ENCODE measurements at places on chromosomes 1 and 21.

DNA sequence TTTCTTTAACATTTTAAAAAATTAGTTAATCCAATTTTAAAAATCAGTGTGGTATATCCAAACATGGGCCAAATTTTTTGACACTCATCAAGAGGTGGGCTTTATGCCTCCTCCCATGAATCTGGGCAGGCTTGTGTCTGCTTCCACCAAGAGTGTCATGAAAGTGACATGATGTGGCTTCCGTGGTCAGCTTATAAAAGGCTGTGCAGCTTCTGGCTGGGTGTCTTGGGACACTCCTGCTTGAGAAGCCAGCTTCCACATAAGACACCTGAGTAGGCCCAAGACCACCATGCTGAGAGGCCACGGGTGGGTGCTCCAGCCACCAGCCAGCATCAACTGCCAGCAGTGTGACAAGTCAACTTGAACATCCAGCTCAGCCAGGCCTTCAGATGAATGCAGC is 74.3 kb upstream of the RUNX3 start:
- DNase-seq: no peak

GRCh38 chr1:204735042-204735441 is 49.5 kb upstream of the LRRN2 start:
- no peak for DNase-seq

- no peak for DNase-seq
These were observed 31.6 kb upstream of the PDE9A start for GRCh38 chr21:42621819-42622177.

DNA sequence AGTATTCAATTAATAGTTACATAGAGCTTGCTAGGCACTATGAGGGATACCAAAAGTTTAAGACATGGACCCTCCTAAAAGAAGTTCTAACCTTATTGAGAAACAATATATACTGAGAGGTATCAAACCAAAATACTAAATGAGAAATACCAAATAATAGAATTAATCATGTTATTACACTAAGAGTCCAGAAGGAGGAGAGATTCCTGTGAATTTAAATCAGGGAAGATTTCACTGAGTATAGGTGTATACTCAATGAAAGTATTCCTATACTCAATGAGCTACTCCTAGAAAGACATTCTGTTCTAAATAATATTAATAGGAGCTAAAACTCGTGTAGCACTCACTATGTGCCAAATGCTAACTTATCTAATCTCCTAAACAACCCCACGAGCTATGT is 9.4 kb downstream of the CR1L start:
- no peak for DNase-seq

GRCh38 chr1:222552882-222553281 is 5.0 kb upstream of the HHIPL2 start:
- no peak for DNase-seq

- DNase-seq: no peak
These were observed 20.7 kb downstream of the CD34 start for GRCh38 chr1:207890136-207890738.

GRCh38 chr1:235111107-235111506 is 17.5 kb downstream of the TOMM20 start:
- DNase-seq: no peak

- DNase-seq: no peak
These were observed 202.4 kb upstream of the L1TD1 start for GRCh38 chr1:61992257-61992656.

GRCh38 chr1:204073837-204074273 is 940 bp downstream of the SOX13 start:
- no peak for DNase-seq

DNA sequence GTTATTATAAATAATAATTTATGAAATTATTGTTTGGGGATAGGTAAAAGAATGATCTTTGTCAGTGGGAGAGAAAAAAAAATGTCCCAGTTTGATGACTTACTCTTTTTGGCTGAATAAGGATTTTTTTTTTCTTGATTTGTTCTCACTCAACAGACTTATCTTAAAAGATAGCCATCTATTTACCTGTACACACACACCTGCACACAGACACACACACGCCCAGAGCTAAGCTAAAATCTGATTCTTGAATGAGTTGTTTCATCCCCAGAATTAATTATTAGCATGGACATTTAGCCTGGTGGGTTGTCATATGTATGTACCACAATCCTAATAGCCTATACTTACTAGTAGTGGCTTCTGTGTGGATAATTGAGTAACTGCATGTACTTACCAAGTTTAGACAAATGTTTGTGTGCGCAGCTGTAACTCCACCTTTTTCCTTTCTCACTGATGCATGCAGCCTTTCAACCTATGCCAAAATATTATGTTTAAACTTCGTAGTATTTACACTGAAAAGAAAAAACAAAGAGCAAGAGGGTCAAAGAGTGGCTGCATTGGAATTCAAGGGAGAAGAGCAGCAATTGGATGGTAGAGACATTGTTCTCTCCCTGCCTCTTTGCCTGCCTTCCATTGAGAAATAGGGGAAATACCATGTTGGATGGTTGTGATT is 174.3 kb downstream of the ADGRL2 start:
- DNase-seq: no peak

DNA sequence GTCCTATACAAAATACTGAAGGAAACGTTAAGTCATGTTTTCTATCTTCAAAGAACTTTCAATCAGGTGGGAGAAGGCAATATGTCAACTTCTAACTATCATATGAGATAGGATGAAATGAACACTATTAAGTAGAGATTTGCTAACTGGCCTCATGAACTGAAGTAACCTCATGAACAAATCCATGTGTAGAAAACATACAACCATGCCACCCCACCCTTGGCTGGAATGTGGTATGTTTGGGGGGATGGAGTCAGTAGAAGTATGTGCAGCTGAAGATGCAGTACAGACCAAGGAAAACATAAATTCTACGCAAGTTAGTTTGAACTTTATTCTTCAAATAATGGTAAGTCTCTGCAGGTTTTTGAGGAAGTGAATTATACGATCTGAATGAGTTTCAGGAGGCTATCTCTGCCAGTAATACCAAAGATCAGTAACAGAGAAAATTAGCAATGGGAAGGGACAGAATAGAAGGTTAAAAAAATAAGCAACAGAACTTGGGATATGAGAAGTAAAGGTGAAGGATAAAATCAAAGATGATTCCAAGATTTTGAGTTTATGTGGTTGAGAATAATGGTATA is 4.5 kb downstream of the TRMT1L start:
- no peak for DNase-seq

GRCh38 chr1:58437623-58438022 is 108.9 kb downstream of the OMA1 start:
- DNase-seq: no peak

GRCh38 chr1:147084273-147085096 is 87.8 kb downstream of the PRKAB2 start:
- DNase-seq: peak; percentile 35

- DNase-seq: no peak
These were observed 49.6 kb downstream of the TNFRSF8 start for GRCh38 chr1:12112711-12113161.

DNA sequence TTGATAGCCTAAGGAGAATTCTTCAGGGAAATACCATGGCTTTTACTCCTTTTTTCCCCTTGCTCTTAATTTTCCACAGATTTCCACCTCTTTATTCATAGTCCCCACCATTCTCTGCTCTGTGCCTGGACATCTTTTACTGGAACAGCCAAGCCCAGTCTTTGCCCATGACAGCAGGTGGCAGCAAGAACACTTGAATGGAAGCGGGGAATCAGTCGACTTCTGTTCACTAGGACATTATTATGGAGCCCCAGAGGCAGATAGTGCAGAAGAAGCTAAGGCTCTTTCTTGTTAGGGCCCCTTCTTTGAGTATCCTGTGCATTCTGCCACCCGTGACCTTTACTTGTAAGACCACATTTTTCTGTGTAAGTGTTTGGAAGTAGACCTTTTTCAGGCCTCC is 6.3 kb downstream of the OR14I1 start:
- no peak for DNase-seq

DNA sequence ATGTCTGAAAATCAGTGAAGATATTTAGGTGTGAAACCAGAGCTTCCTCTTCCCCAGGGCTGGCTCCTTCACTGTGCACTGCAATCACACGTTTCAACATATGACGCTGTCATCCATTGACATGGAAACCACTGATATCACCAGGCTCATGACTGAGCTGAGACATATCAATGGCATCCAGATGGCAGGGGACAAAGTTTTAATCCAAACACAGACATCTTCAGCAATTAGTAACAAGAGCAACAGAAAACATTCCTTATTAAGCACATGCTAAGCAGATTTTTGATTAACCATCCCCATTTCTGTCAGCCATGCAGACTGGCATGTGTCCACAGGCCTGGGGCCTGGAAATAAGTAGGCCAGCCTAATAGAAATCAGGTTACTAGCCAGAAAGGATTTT is 108.0 kb upstream of the ADAR start:
- DNase-seq: no peak

GRCh38 chr1:57101209-57101608 is 135.4 kb upstream of the C8B start:
- no peak for DNase-seq

- DNase-seq: no peak
These were observed 1.6 kb downstream of the C1orf141 start for GRCh38 chr1:67133177-67133576.

- no peak for DNase-seq
These were observed 1.8 kb downstream of the TRIM46 start for GRCh38 chr1:155175281-155175926.

DNA sequence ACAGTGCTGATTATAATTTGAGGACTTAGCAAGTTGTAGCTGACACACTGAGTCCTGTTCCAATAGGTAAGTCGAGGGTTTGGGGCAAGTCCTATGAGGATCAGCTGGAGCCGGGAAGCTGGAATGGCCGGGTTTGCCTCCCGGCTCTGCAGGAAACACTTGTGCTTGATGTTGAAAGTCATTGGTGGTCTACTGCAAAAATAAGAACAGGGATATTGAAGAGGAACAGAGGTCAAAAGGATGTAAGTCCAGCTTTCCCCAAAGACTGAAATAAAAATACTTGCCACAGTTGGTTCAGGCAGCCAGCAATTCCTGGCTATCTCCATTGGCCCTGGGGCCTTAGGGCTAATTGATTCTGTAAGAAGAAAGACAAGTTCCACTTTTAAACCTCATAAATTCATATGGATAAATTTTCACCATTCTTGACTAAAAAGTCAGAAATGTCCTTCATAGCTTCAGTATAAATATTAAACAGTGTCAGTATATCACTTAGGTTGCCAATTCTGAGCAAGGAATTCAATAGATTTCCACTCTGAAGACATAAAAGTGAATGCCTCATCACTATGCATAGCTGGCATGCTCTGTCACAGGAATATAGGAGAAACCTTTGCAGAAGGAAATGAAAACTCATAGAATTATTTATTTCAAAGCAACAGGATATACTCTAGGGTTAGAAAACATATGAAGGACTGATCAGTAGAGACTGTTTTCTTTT is 165.2 kb downstream of the AK5 start:
- no peak for DNase-seq

GRCh38 chr21:45794027-45794426 is 150.5 kb downstream of the PCBP3 start:
- DNase-seq: no peak

- no peak for DNase-seq
These were observed 10.5 kb downstream of the CASZ1 start for GRCh38 chr1:10785728-10786638.

GRCh38 chr1:210294999-210295745 is 33.5 kb upstream of the HHAT start:
- no peak for DNase-seq

- DNase-seq: no peak
These were observed 43.7 kb upstream of the COL6A1 start for GRCh38 chr21:45937721-45938452.

DNA sequence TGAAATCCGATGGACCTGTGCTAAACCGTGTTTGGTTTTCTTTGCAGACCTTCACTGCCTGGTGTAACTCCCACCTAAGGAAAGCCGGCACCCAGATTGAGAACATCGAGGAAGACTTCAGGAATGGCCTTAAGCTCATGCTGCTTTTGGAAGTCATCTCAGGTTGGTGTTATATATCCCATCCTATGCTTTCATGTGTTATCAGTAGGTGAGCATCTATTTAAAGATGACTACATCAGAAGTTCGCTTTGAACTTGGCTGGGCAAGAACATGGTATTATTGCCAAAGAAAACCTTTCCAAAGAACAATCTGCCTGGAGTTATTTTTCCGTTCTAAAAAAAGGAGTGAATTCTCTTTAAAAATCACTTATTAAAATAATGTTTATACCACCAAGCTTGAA is 31.5 kb downstream of the ACTN2 start:
- DNase-seq: no peak

DNA sequence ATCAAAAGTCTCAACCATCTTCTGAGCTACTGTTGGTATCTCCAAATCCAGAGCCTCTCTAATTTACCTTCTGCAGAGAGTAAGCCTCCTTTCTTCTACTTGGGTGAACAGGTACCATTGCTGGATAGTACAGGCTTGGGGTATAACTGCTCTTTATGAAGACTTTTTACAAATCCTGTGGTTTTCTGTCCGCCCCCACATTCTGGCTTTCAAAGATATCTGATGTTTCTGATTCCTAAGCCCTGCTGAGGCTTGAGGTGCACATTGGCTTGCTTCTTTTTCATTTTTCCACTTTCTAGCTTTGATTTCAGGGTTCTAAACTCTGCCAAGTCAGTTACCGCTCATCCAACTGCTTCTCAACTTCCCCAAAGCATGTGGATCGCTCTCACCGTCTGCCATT is 37.1 kb downstream of the TENT5C start:
- DNase-seq: no peak

GRCh38 chr21:30227633-30228404 is 11.9 kb upstream of the CLDN8 start:
- no peak for DNase-seq

DNA sequence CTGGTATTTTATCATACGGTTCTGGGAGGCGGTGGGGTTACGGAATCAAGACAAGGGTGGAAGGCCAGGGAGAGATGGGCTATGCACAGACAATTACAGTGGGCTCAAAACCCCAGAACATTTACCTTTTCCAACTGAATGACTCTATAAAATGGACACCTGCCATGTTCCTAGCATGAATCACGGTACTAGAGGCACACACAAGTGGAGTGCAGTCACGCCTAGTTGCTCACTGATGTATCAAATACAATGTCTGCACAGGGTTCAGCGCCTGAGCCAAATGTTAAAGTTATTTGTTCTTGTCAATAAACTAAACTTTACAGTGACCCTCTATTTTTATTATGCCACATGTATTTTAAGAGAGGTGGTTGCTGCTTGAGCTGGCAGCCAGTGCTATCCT is 121.4 kb downstream of the ATG4C start:
- no peak for DNase-seq

All from effector CD8-positive, alpha-beta T cell (primary cell).